ENCODE measurements at places on chromosomes 6 and 20.

DNA sequence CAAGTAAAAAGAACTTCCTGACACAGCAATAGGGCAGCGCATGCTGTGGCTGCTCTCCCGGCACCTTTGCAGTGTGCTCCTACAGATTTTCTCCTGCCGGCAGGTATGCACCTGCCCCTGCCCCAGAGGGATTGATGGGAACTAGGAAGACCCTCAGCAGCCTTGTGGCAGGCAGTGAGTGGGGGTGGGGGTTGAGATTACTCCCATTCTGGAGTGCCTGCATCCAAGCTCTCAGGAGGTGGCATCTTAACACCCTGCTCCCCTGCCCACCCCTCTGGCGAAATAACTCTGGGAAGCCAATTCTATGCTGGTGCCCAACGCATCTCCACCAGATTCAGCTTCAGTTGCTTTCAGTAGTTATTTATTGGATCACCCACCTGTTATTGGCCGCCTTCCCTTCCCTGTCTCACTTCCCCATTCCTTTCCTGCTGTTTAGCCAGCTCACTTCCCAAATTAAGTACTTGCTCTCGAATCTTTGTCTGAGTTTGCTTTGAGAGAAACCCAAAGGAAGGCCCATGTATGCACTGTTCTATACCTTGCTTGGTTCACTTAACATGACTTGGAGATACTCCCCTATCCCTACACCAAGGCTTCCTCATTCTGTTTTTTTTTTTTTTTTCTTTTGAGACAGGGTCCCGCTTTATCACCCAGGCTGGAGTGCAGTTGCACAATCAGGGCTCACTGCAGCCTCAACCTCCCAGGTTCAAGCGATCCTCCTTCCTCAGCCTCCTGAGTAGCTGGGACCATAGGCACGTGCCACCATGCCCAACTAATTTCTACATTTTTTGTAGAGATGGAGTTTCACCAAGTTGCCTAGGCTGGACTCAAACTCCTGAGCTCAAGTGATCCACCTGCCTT is 29.3 kb upstream of the SLC23A2 start:
- no peak for DNase-seq

GRCh38 chr20:57411406-57412283 is 20.4 kb downstream of the RBM38 start:
- DNase-seq = no peak

- no peak for DNase-seq
Observed at GRCh38 chr6:16770701-16771569, 9.7 kb upstream of the ATXN1 start.

- no peak for DNase-seq
Observed at GRCh38 chr20:44664131-44664530, 12.6 kb upstream of the ADA start.

DNA sequence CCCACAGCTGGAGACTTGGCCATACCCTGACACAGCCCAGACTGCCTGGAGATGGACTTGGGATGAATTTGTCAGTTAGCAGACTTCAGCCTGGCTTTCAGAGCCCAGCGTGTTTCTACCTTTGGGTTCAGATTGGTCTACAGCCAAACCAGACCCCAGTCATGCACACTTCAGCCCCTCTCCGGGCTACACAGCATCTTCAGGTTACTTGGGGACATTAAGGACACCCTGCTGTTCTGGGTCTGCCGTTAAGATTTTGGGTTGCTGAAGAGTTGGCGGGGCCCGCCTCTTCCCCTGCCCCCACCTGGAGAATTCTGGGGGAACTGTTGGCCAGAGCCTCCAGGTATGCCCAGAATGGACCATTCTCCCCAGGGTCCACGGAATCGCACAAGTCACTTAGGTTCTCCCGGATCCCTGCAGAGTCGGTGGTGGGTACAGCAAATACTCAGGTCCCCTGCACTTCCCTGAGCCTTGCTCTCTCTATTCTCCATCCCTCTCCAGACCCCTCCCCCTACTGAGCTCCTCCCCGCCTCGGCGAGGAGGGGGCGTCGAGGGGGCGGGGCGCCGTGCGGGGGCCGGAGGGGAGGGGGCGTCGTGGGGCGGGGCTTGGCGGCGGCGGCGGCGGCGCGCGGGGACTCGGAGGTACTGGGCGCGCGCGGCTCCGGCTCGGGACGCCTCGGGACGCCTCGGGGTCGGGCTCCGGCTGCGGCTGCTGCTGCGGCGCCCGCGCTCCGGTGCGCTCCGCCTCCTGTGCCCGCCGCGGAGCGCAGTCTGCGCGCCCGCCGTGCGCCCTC is at the start of gene PTK7:
Gene PTK7 (plus strand): TSS at position 645 of the 794 bp plus-strand sequence. CDS start 175 bp downstream, outside the sequence.
- DNase-seq = peak; percentile 78

GRCh38 chr6:17703256-17703694 is 3.5 kb downstream of the NUP153 start:
- DNase-seq = no peak

- DNase-seq = peak; percentile 47
Observed at GRCh38 chr6:127266892-127267645, 405 bp downstream of the RNF146 start.
